GM06990 (cell line): ENCODE measurements at places on chromosomes 12 and 14.

DNA sequence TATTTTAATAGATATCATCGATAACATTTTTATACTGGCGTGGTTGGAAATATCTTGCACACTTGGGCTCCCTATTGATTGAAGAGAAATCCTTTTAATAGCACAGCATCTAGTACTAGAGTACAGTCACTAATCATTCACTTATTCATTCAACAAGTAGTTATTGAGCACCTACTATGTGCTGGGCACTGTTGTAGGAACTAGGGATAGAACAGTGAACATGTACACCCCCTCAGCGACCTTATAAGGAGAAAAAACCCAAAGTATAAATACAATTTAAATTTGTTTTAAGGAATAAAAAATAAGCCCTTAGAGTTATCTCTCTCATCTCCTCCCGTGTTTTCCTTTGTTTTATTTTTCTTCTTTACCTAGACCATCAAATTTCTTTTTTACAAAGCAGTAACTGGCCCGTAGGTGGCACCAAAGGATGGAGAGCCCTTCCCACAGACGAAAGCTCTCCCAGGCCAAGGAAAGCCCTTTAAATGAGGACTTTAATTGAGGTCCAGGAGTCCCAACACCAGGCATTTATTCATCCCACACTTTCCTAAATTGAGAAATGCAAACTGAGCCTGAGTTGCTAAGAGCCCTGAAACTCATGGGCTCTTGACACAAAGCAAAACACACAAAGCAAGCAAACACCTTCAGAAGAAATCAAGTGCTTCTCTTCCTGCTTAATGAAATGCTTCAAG is 29.0 kb downstream of the PEBP1 start:
- DNase-seq: no peak

DNA sequence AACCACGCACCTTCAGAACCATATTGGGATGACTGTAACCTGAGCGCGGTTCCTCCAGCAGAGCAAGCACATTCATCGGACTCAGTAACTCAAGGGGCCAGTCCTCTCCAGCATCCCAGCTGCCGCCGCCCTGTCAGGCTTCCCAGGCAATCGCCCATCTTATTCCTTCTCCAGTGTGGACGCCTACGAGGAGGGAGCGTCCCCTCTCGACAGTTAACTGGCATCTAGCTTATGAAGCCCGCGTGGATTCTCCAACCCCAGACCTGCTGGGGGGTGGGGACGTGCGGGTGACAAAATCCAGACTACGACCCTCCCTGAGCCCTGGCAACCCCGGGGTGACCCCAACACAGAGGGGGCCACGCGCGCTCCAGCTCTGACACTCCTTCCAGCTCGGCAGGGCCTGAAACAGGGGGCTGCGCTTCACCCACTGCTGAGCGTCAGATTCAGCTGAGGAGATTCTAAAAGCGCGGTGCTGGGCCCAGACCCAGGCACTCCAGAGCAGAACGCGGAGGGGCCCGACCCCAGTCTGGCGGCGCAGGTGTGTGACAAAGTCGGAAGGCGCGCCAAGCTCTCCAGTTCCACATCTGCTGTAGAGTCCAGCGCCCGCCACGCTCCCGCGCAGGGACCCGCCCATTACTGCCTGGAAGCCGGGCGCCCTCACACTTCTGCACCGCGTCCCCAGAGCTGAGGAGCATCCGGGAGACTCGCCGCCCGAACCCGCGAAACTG is 43.9 kb upstream of the ESR2 start:
- DNase-seq: no peak

DNA sequence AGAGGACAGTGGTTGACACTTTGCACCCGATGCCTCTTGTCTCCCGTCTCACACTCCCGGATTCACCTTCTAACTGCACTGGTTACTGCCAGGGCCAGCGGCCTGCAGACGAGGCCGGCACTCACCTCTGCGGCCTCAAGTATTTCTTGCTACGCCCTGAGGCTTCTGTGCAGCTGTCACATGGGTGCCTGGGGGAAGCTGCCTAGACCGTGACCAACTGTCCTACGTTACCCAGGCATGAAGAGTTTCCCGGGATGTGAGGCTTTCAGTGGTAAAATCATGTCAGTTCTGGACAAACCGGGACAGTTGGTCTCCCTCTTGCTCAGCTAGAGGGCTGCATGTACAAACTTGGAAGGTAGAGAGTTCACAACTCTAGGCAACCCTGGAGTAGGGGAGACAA is 274.5 kb downstream of the GLT1D1 start:
- no peak for DNase-seq

GRCh38 chr12:64125913-64126312 is 96.2 kb downstream of the KICS2 start:
- no peak for DNase-seq

DNA sequence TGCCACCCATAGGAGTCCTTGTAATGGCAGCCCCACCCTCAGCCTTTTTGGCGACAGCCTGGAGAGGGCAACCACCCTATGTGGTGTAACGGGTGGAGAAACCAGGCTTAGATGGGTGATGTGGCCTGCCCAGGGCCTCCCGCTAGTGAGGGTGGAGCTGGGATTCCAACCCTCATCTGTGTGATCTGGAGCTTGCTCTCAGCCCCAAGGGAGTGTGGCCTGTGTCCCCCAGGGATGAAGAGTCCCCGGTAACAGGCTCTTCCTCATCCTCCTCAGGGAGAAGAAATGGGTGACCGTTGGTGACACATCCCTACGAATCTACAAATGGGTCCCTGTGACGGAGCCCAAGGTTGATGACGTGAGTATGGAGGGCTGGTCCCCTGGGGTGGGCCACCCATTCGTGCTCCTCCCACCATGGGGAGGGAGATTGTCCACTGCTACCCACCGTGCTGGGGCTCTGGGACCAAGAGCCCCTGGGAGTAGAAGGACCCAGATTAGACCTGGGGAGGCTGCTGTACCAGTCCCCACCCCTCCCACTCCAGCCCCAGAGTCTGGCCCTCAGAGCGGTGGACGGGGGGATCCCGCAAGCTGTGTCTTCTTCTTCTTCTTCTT is 8.8 kb downstream of the BCL7A start:
- DNase-seq: no peak

- no peak for DNase-seq
These were observed 12.4 kb upstream of the HHIPL1 start for GRCh38 chr14:99632410-99633035.

DNA sequence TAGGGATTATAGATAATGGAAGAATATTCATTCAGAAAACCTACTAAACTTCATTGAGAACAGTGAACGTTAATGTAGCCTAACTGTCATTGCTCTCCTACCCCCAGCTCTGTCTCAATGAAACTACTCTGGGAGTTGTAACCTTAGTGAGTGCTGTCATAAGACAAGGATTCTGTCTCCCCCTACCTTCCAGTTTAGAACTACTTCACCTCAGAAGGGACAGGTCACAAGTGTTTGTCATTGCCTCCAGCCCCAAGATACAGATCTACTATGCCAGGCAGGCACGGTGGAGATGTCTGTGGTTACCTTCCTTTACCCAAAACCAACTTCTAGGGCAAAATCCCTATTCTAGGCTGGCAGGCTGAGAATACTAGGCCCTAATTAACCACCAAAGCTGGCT is 833.1 kb upstream of the SEL1L start:
- DNase-seq: no peak

DNA sequence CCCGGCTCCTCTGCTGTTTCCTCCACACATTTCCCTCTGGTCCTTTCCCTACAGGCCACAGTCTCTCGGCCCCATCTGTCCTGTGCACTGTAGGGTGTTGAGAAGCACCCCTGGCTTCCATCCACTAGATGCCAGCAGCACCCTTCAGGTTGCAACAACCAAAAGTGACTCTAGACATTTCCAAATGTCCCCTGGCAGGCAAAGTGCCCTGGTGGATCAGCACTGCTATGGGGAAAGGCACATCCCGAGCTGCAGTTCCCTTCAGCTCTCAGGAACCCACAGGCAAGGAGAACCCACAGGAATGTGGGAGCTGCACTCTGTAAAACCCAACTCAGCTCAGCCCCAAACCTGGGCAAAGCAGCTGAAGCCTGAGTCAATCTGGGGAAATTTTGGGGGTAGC is 77.0 kb downstream of the RBM19 start:
- no peak for DNase-seq
